ENCODE measurements at places on chromosomes 4 and X. TPM values are rescaled to one million over a fixed set of nuclear protein-coding genes. Genes with fewer than 3 reads are reported as not detected.

Gene CXCL10
- 0.17 TPM for total RNA-seq

Gene HSFX2
- total RNA-seq = not detected

Gene STPG2
- not detected for total RNA-seq

Gene ODAPH
- total RNA-seq = 0.23 TPM

Gene TMEM271
- not detected for total RNA-seq

Gene RNF175
- total RNA-seq = not detected

Gene HTN3
- total RNA-seq = not detected

Gene ELK1
- 35.9 TPM for total RNA-seq

Gene DMRTC1B
- total RNA-seq = not detected

Gene F11
- total RNA-seq = not detected

Gene NXF2B
- not detected for total RNA-seq

Gene MAGEB17
- not detected for total RNA-seq

Gene RNF128
- not detected for total RNA-seq

Gene SLC9B1
- 0.28 TPM for total RNA-seq

Data from A549 treated with DMSO at 1 μM for 4 hours (cell line).